Hematopoietic multipotent progenitor cell treated with erythropoietin and hydrocortisone succinate and interleukin-3 and kit ligand, for 17 days (in vitro differentiated cells): ENCODE measurements at places on chromosomes 1 and 21.

DNA sequence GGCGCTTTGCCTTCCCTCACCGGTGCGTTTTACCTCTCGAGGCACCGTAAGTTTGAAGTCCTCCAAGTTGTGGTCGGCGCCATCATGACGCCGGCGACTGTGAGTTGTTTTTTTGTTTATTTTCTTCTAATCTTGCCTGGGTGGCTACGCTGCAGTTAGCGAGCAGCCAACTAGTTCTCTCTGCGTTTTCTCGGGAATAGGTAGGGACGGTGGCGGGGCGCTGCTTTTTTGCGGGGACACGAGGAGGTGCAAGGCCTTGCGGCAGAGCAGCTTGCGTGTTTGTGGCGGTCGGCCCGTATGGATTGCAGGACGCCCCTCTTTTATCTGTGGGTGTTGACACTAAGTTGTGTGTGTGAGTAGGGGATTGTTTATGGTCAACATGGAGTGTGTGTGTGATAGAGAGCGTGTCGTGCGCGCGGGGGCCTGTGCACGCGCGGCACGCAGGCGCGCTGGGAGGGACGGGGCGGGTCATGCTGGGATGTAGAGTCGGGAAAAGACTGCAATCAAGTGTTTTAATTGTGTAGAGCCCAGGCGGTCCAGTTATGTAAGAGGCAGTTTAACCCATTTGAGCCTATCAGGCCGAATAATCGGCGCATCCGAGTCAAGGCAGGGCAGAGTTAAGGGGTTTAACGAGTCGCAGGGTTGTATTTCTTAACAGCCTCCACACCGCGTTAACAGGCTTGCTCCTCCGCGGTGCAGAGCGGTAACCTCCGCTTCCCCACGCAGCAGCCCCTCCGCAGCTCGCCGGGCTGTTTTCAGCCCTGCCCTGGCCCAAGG, 1.2 kb upstream of the NEGR1 start:
- no peak for DNase-seq

DNA sequence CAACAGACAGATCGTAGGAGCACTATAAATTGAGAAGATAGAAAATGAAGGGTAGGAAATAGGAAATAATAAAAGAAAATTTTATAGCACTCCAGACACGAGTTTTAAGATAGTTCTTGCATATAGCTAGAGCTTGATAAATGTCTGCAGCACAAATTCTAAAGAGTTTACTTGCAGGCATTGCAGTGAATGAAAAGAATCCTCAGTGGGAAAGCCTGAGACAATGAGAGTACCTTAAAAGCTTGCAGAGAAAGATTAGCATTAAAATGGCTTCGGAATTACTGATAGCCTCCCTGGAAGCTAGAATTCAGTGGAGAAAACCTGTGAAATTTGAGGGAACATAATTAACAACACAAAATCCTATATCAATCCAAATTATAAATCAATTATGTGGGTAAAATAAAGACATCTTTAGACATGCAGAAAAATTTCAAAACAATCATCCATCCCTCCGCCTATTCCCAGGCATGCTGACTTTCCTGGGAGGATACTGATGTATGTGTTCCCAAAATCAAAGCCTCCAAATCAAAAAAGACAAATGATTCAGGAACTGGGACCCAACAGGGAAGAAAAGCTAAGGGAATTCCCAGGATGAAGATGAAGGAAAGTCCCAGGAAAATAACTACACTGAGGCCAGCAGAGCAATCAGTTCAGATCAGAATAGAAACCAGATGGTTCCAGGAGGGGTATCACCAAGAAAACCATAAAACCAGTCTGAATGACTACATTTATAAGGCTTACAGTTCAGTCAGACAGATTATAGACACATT, 305.9 kb upstream of the USP25 start:
- DNase-seq: no peak

GRCh38 chr1:58839846-58840835, 56.3 kb upstream of the JUN start:
- no peak for DNase-seq

DNA sequence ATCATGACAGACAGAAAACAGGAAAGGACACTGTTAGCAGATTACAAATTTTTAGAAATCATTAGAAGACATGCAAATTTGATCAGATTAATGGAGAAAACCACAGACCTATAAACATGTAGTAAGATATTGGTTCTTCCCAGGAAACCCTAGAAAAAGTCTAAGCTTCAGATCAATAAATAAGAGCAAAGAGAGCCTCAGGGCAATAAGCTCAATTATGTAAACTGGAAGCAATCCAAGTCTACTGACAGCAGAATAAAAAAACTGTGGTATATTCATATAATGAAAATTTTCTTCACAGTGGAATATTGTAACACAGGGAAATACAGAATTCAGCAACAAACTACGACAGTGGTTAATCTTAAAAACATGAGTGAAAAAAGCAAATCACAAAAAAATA, 36.3 kb downstream of the NRDC start:
- no peak for DNase-seq

- DNase-seq: no peak
Measured at GRCh38 chr1:70641868-70642267, 230.8 kb downstream of the CTH start.

GRCh38 chr1:56146449-56146848, 432.9 kb downstream of the PLPP3 start:
- DNase-seq: no peak

DNA sequence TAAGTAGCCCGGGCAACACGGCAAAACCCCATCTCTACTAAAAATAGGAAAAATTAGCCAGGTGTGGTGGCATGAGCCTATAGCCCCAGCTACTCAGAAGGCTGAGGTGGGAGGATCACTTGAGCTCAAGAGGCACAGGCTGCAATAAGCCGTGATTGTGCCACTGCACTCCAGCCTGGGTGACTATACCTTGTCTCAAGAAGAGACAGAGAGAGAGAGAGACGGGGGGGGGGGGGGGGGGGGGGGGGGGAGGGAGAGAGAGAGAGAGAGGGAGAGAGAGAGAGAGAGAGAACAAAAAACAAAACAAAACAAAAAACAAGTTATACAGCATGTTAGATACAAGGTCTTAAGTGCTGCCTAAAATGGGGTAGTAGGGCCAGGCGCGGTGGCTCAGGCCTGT, 77.8 kb upstream of the ZNF281 start:
- DNase-seq: no peak

DNA sequence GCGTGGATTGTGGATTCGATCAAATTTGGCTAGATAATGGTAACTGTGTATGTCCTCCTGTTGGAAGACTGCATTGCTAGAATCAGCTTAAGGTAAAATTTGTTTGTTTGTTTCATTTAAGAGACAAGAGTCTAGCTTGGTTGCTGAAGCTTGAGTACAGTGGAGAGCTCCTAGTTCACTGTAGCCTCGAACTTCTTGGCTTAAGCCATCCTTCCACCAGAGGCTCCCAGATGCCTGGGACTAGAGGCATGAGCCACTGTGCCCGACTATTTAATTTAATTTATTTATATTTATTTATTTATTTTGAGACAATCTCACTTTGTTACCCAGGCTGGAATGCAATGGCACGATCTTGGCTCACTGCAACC, 1.5 kb downstream of the PHACTR4 start:
- DNase-seq: no peak

DNA sequence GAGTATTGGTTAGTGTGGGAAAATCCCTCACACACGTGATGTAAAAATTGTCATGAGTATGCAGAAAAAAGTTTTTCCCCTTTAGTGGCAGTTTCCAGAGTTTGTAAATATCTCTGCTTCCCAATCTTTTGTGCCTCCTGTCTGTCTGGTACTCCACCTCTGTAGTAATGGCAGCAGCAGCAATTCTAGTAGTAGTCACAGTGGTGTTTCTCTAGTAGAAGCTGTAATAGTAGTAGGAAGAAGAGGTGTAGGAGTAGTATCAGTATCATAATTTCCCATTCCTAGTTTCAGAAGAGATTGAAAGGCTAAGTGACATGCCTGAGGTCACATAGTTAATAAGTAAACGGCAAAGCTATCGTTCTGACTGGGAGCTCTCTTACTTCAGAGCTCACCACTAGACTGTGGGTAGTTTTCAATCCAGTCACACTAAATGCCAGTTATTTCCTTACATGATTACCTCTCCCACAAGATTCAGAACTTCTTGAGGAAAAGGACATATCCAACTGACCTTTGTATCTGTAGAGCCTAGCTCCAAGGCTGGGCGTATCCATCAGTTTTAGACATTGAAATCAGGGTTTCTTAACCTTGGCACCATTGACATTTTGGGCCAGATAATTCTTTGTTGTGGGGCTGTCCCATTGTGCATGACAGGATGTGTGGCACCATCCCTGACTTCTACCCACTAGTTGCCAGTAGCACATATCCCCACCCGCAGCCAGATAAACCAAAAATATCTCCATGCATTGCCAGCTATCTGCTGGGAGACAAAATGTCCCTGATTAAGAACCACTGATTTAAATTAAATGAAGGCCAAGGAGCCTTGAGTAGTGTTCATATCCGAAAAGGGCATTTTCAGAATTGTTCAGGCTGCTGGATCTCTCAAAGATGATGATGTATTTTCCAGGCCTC, 135.9 kb downstream of the FGGY start:
- DNase-seq: no peak

DNA sequence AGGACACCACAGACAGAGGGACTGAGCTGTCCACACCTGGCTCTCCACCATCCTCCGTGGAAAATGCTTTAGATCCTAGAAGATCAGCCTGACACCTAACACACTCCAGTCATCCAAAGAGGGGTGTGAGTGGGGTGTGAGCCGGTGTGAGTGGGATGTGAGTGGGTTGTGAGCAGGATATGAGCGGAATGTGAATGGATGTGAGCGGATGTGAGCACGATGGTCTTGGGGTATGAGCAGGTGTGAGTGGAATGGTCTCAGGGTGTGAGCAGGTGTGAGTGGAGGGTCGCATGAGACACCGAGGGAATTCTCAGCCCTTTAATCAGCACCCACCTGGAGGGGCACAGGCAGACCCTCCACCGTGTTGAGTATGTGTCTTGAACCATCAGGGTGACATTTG, 851 bp downstream of the TCP10L start:
- DNase-seq: no peak

DNA sequence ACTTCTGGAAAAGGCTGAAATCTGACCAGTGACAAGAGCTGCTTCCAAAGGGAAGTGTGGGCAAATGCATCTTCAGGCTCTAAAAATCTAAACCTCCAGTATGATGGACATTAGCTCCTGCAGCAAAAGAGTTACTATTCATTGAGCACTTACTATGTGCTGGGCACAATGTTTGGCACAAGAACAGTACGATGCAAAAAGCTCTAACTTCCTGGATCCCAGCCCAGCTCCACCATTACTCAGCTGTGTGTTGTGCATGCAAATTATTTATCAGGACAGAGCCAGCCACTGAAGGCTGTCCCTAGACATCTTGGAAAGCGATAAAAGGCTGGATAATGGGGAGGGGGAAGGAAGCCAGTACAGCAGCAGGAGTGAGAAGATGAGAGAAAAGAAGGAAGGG, 143.5 kb downstream of the ELAVL4 start:
- no peak for DNase-seq

DNA sequence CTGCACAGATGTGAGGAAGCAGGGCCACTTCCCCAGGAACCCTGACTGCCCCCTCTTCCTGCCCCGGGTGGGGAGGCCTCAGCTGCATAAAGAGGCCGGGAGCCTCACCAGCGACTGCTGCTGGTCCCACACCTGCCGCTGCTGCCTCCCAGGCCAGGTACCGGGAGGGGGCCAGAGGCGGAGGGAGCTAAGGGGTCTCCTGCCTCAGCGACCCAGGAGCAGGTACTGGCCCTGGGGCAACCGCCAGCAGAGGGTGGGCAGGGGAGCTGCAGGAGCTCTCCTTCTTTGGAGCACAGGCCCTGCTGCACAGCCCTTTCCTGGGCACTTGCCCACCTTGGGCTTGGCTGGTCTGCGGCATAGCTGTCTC, 6.8 kb downstream of the GJC2 start:
- no peak for DNase-seq
